ENCODE measurements at places on chromosomes 3 and 15.

DNA sequence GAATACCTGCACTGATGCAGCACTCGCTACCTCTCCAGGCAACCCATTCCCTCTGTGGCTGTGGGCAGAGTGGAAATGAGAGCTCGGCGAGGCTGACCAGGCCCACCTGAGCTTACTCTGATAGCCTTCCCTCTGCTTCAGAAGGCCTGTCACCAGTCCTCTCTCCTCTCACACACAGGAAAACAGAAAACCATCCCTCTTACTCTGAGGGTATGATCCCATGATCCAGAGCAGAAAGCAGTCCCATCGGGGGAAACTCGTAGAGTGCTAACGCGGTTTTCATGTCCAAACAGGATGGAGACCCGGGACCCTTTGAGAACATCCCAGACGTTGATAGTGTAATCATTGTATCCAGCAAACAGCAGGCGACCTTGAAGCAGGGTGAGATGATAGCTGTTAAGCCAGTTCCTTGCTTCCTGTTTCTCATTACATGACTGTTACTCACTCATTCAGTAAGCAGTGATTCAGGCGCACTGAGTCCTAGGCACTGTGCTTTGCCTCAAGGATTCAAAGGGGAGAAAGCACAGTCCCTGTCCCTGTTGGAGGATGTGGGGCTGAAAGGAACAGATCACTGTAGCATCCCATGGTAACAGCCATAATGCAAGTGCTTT lies 11.8 kb upstream of the BCL2L10 start:
- no peak for DNase-seq

GRCh38 chr3:181695661-181696491 lies 15.8 kb upstream of the SOX2 start:
- DNase-seq = peak; percentile 70

- no peak for DNase-seq
Measured at GRCh38 chr15:77139312-77139711, 68.4 kb upstream of the TSPAN3 start.

- DNase-seq = no peak
Measured at GRCh38 chr3:194906229-194906629, 220.5 kb downstream of the FAM43A start.

DNA sequence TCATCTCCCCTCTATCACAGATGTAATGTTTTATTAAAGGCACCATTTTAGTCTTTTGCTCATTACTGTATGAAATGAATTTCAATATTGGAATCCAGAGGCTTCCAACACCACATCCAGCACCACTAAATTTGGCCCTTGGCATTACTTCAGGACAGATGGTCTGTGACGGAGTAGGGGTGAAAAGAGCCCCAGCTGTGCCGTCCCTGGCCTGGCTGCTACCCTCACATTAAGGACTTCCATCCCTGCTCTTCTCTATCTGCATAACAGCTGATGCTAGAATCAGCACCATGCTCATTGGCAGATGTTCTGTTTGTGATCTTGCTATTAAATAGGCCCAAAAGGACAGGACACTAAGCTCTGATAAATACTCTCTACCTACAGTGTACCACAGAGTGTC lies 152.9 kb downstream of the IL1RAP start:
- no peak for DNase-seq

- no peak for DNase-seq
Measured at GRCh38 chr3:31277582-31277981, 255.1 kb upstream of the STT3B start.

DNA sequence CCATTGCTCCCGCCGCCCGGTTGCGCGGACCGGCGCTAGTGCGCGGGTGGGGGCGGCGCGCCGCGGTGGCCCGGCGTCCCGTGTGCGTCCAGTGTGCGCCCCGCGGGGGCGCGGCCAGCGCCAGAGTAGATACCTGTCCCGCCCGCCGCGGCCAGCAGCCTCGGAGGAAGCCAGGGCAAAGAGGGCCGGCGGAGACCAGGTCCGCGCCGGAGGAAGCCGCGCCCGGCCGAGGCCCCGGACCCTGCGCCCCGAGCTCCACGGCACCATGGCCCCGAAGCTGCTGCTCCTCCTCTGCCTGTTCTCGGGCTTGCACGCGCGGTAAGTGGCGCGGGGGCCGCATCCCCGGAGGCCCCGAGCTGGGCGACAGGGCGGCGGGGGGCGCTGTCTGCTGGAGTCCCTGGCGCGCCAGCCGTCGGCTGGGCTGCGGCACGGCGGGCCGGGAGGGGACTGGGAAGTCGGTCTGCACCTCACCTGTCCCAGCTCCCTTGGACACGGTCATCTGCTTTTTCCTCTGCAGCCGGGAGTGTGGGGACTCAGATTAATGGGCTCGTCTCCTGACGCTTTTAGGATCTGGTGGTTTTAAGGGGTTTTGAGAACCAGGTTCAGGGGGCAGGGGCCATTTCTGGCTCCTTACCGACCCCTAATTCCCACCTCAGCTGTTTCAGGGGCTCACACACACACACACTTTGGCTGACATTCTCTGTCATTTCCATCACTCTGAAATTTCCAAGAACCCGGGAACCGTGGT lies 464 bp downstream of the GABRG3 start:
- DNase-seq = peak; percentile 64

DNA sequence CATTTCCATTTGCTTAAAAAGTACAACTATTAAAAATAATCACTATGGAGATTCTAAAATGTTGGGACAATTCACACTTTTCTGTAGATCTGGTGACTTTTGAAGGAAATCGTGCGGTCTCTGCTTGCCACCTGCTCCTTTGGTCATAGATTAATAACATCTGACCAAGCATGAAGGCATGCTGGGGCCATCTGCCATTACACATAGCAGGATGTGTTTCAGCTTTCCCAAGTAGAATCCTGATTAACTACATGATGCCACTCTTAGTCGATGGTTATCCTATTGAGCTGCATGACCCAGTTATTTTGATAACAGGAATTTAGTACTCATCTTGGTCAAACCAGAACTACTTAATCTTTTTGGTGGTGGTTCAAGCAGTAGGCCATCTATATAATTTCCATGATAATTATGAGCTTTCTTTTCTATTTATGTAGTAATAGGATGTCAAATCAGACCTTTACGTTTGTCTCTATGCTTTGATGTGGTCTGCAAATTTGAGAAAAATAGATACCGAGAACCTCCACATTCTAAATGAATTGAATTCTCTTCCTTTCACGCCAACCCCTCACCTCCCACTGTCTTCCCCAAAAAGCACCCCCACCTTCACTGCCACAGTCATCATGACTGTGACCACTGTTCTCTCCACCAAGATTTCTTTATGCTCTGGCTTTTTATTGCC lies 158.1 kb downstream of the DIPK2A start:
- no peak for DNase-seq

GRCh38 chr3:150110097-150110496 lies 139.4 kb upstream of the PFN2 start:
- no peak for DNase-seq

DNA sequence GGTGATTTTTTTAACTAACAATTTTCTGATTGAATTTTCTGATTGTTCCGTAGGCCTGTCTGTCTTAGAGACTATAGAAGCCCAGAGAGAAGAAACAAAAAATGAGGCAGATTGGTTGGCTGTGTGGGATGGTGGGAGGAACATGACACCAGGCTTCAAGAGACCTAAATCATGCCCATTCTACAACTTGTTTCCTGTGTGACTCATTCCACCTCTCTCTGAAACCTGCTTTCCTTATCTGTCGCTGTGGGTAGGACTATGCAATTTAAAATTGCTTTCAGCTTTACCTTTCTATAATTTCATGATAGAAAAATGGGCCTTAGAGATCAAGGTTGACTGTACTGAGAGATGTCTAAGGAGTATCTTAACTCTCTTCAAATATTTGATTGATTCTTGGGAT lies 44.5 kb downstream of the OXNAD1 start:
- DNase-seq = no peak

DNA sequence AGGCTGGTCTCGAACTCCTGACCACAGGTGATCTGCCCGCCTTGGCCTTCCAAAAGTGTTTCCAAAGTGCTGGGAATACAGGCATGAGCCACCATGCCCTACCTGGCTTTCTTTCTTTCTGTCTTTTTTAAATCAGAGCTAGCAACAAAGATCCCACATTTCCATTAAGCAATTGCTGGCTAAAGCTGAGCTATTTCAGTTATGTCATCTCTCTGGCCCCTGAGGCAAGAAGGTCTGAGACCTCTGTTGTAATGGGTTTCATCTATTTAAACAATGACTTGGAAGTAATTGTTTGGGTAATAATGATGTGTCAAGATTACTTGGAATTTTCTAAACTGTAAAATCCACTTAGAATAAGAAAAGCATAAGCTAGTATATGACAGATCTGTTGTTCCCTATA lies 30.2 kb upstream of the CRBN start:
- no peak for DNase-seq

DNA sequence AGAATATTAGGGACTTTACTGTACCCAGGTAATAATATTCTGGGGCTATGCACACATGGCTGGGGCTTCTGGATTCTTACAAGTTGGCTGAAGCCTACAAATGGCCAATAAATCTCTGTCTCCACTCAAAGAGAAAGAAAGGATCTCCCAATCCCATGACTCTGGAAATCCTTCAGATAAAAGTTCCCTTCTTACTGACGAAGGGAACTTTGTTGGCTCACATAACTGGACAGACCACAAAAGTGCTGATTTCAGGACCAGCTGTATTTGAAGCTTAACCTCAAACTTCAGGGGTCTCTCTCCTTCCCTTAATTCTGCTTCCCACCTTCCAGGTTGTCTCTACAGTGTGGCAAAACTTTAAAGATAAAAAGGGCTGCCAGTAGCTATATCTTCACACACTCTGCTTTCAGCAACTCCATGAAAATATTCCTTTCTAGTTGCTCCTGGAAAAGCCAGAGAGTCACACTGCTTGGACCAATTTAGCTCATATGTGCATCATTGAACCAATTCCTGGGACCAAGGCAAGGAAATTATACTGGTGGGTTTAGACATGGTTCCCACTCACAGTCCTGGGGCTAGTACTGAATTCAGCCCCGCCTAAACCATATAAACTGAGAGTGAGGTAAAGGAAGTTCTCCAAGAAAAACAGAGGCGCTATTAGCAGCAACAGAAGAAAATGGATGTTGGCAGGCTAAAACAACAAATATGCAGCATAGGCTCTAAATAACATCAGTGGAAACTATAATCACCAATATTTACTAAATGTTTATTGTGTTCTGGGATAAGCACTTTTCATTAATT lies 290.0 kb upstream of the GADL1 start:
- DNase-seq = no peak

DNA sequence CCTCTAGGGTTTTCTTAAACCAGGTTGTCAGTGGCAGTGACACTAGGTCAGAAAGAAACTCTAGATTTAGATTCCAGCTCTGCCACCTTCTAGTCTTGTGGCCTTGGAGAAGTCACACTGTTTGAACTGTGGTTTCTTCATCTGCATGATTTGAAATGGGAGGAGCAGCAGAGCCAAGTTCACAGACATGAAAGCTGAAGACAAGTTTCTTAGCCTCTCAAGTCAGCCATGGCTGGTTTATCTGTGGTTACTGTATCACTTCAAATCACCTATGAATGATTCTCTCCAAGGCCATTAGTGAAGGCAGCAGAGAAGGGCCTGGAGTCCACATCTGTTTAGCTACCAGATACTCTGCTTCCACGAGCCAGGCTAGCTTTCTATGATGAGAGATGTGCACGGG lies 15.6 kb downstream of the CLEC3B start:
- no peak for DNase-seq

- no peak for DNase-seq
Measured at GRCh38 chr3:39903253-39903652, 93.8 kb downstream of the MYRIP start.

DNA sequence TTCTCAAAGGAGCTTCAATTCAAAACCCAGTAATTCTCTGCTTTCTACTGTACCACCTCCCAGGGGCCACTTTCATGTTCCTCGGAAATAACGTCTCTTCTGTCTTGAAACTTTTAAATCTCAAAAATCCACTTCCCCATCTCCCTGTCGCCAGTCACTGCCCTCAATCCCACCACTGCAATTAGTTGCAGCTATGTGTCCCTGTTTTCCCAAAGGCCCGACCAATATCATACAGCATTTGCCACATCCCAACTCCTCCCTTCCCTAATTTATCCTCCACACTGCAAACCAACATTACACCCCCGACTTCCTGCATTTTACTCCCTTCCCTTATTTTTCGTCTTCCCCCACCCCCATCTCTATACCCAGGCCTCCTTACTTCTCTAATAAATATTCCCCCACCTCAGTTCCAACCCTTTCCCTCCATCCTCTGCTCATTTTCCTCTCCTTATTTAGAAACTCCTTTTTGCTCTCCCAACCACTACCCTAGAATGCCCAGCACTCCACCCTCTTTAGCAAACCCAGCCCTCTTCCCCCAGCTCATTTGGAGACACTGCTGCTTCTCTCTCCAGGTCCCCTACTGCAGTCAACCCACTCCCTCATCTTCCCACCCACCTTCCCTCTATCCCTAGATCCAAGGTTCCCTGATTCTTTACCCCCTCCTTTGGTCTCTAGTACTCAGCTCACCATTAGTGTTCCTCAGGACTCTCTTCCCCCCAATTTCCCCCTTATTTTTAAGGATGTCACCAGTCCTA lies 1.1 kb downstream of the NPTN start:
- DNase-seq = peak; percentile 50

- DNase-seq = no peak
Measured at GRCh38 chr15:73799466-73799865, 46.3 kb upstream of the INSYN1 start.

DNA sequence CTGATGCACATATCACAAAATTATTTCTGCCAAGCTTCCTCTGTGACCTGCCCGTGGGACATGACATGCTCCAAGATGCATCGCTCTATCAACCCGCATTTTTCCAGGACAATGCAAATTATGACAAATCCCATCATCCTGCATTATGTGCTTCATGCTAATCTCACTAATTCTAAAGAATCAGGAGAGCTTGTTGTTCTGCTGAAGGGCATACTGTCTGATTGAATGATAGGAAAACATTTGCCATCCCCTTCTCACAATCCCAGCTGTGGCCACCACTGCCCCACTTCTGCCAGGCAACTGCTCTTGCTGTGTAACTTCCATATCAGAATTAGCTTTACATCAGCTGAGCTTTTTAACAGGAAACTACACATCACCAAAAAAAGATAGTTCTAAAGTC lies 203.5 kb upstream of the NANOGP8 start:
- DNase-seq = no peak

GRCh38 chr15:59307165-59307537 lies 65.5 kb downstream of the MYO1E start:
- no peak for DNase-seq

- DNase-seq = no peak
Measured at GRCh38 chr15:89114990-89115389, 26.7 kb downstream of the ABHD2 start.

DNA sequence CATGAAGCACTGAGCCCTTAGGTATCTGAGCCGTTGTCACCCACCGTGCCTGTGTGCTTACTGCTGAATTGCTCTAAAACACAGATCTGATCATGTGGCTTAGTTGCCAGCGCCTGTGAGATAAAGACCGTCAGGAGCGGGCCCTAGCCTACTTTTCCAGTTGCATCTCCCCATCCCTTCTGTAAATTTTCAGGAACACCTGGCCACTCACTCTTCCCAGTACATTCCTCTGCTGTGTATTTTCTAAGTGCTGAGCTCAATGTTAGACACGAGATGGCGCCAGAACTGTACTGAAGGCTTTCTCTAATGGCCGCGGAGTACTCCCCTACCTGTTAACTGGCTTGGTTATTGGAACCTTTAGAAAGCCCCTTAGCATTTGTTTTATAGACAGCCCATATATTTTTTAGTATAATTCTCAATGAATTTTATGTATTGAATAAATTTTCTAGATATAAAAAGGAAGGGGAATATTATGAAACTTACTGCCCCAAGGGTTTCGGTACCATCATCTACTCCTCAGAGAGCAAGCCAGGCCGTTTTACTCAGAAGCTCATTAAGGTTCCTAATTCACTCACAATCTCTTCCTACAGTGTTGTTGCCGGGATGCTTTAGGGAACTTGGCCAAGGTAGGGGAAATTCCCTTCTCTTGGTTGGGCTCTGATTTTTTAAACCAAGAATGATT lies 16.7 kb upstream of the WNT7A start:
- peak; percentile 67 for DNase-seq

All from ecto neural progenitor cell (in vitro differentiated cells).